ENCODE measurements at places on chromosomes 3 and 15. TPM values are rescaled to one million over a fixed set of nuclear protein-coding genes. Genes with fewer than 3 reads are reported as not detected.

The PLA2G4E gene
- 0.11 TPM for total RNA-seq

The SHQ1 gene
- total RNA-seq = 19.5 TPM

The PRC1 gene
- 12.9 TPM for total RNA-seq

The BUB1B gene
- 0.39 TPM for total RNA-seq

The MEX3B gene
- 1.9 TPM for total RNA-seq

The LNP1 gene
- 4.6 TPM for total RNA-seq

The OR5K2 gene
- not detected for total RNA-seq

GRCh38 chr15:29194866-29195265 lies 74.8 kb downstream of the NSMCE3 start:
- no peaks in the 10 kb centered on the region for H3K27me3 ChIP-seq
- no peak overlapping the region for H3K27ac ChIP-seq
- DNase-seq = no peak

GRCh38 chr3:77247061-77247460 lies 207.2 kb downstream of the ROBO2 start:
- DNase-seq = no peak
- H3K4me3 ChIP-seq = no peak overlapping the region
- H3K4me1 ChIP-seq = no peaks in the 10 kb centered on the region
- no peaks in the 10 kb centered on the region for H3K36me3 ChIP-seq

- no peaks in the 10 kb centered on the region for H3K4me1 ChIP-seq
- no peak for DNase-seq
- no peaks in the 10 kb centered on the region for H3K36me3 ChIP-seq
- peaks cover 6% of the 10 kb centered on the region for H3K27me3 ChIP-seq
- H3K27ac ChIP-seq = no peak overlapping the region
- no peak overlapping the region for H3K4me3 ChIP-seq
These were observed 7.1 kb upstream of the SLC6A11 start for GRCh38 chr3:10808974-10809373.

DNA sequence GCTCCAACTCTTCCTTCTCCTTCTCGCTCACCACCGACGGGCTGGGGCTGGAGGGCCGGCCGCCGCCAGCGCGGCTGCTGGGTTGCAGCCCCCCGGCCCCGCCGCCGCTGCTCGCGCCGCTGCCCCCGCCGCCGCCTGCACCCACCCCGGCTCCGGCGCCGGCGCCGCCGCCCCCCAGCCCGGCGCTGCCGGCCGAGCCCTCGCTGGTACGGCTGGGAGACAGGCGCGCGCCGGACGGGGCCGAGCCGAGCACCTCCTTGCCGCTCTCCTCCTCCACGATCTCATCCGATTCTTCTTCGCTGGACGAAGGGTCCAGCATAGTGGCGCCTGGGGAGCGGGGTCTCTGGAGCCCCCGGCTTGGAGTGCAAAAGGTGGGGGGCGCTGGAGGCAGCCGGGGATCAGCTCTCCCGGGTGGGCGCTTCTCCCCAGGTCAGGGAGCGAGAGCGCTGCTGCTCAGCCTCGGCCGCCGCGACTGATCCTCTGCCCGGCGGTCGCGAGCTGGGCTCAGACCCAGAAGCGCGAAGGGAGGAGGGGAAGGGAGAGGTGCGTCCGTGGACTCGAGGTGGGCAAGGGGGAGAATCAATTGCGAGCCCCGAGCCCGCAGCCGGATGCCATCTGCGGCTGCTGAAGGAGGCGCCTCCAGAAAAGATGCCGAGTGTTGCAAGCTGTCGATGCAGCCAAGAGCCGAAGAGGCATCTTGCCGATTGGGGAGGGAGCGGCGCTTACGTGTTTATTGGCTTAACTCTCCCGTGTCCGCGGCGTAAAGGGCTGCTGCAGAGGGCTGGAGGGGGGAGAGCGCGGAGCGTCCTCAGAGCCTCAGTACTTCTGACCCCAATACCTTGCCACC lies at the start of gene CADPS:
TSS of gene CADPS (minus strand) at position 706 of the 847 bp plus-strand sequence. CDS start at position 319, 387 bp downstream.
- no peaks in the 10 kb centered on the region for H3K36me3 ChIP-seq
- no peaks in the 10 kb centered on the region for H3K27me3 ChIP-seq
- H3K27ac ChIP-seq = peak within 1 kb of the TSS; percentile 87
- peak within 1 kb of the TSS; percentile 62 for H3K4me3 ChIP-seq
- no peak for DNase-seq

DNA sequence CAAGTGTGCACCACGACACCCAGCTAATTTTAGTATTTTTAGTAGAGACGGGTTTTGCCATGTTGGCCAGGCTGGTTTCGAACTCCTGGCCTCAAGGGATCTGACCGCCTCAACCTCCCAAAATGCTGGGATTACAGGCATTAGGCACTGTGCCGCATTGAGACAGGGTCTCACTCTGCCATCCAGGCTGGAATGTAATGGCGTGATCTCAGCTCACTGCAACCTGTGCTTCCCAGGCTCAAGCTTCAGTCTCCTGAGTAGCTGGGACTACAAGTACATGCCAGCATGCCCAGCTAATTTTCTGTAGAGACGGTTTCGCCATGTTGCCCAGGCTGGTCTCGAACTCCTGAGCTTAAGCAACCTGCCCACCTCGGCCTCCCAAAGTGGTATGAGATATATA lies 51.6 kb downstream of the ACAD9 start:
- no peaks in the 10 kb centered on the region for H3K4me1 ChIP-seq
- H3K27me3 ChIP-seq = no peaks in the 10 kb centered on the region
- no peak overlapping the region for H3K4me3 ChIP-seq
- no peaks in the 10 kb centered on the region for H3K36me3 ChIP-seq
- no peak overlapping the region for H3K27ac ChIP-seq
- DNase-seq = no peak

All from right atrium auricular region (tissue), 2 donors.